Activated T-helper 1 cell treated with anti-CD3 and anti-CD28 coated beads, Interleukin-2, amount 50 U/mL, for 16 hours (primary cell): ENCODE measurements at places on chromosomes 13 and 19.

DNA sequence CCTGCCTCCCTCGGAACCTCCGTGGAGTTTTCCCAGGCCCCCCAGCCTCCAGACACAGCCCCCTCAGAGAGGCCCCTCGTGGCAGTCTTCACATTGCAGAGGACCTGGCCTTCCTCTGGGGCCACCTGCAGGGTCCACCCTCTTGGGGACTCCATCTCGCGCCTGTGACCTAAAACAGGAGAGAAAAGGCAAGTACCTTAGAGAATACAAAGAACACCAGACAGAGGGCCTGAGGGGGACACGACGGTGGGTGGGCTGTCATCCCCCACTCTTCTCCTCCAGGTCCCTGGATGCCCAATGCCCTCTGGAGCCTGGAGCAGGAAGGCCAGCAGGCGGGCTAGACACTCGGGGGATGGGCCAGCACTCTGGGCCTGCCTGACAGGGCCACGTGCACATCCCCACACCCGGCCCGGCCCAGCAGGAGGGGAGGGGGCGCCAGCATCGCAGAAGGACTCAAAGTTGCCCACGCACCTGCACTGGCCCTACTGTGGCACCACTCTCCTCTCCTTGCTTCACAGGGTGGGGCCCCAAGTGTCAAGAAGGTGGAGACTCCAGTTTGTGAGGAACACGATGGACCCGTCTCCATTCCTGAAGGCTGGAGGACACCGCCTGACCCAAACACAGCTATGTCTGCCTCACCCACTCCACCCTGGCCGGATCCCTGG, 4.3 kb upstream of the A1BG start:
- DNase-seq = no peak

DNA sequence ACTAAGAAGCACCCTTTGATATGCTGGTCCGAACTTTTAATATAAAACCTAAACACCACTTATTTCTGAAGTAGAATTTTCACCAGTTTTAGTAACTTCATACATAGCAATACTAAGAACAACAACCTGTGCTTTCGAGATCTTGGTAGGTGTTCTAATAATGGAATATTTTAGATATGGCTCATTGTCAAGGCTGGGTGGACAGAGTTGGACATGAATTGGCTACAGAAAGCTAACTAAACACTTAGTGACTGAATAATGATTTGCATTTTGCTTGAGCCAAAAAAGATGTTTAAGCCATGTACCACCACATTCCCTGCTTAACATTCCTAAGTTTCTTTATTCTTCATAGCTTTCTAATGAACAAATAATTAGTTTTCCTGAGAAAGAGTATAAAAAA, 344.3 kb upstream of the SGCG start:
- DNase-seq = no peak

DNA sequence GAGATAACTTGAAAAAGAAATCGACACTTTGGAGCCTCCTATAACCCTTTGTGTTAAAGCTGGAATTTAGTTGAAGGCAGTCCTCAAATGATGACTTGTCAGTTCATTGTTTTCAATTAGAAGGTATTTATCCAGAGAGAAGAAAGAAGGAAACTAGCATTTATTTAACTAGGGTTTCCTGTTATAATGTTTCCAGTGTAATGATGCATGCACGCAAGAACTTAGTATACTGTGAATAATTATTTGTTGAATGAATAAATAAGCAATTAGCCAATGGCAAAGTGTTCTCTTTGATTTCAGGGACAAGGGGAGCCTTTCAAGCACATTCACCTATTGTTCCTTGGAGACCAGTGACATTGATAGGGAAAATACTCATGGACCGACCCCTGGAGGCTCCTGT, 307.4 kb downstream of the KLF5 start:
- DNase-seq = no peak

- no peak for DNase-seq
Observed at GRCh38 chr13:111904166-111904565, 162.8 kb upstream of the SOX1 start.

DNA sequence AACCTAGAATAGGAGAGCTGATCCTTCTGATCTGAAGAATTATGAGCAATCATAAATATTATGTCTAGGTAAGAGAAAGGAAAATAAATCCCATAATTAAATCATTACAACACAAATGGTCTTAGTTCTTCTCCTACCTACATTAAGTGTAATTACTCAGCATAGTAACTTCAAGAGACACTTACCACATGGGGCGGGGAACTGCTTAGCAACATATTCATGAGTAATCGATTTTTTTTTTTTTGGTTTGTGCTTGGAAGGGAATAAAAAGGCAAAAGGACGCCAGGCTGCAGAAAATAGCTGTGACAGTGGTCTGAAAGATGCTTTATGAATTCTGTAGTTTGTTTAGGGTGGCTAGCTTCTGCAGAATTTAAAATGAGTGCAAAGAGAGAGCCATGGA, 103.3 kb upstream of the HTR2A start:
- DNase-seq = no peak

DNA sequence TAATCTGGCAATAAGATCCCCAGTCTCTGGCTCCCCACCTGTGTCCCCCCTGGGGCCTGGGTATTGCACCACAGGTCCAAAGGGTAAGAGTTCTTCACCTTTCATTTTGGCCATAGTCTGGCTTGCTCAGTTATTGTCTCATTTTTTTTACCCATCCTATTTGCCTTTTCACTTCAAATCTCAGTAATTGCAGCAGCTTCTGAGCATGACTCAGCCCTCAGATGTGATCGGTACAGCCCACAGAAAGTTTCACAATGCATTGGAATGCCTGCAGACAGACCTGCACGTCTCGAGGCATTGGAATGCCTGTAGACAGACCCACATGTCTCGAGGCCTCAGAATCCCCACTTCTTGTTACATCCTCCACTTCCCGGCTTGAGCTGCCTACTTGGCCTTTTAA, 173.6 kb downstream of the NUFIP1 start:
- no peak for DNase-seq

GRCh38 chr13:33537026-33537425, 251.5 kb upstream of the STARD13 start:
- no peak for DNase-seq

DNA sequence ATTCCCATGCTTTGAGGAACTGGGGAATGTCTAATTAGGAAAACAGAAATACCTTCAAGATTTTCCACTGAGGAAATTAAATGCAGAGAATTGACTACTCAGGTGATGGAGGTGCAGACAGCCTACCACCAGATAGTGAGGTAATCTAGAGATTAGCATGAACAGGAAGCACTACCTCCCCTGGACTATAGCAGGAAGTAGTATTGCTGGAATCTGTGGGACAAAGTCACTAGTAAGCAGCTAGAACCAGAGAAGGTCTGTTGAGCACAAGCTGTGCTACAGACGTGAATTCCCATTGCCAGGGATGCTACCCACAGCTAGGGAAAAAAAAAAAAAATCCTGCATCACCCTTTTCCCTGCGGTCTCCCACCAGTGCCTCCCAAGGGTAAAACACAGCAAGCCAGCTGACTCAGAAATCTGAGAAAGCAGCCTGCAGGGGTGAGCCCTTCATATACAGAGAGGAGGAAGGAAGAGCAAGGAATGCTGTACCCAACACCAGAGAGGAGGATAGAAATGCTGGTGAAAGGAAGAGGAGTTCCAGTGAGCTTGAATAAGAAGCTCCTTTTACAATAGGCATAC, 10.2 kb downstream of the ENOX1 start:
- no peak for DNase-seq

- DNase-seq = no peak
Observed at GRCh38 chr13:23687614-23688013, 117.4 kb downstream of the TNFRSF19 start.

DNA sequence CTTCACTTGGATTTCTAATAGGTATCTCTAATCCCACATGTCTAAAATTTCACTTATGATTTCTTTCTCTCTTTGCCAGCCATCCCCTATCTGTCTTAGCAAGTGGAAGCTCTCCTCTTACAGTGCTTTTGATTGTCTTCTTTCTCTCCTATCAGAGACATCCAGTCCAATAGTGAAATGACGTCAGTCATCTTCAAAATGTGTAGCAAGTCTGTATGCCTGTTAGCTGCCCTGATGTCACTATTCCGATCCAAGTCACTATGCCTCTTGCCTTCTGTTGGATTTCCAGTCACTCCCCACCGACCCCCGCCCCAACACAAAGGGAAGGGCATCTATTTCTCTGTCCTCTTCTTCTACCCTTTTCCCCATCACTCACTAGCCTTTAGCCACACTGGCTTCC, 96.4 kb downstream of the WASF3 start:
- no peak for DNase-seq

- DNase-seq = no peak
Observed at GRCh38 chr19:13015361-13016223, 20.3 kb downstream of the NFIX start.

GRCh38 chr13:54950546-54950945, 1921.9 kb downstream of the OLFM4 start:
- DNase-seq = no peak

GRCh38 chr13:31495336-31495735, 244.0 kb upstream of the RXFP2 start:
- no peak for DNase-seq

GRCh38 chr19:41025411-41025810, 34.3 kb downstream of the CYP2B6 start:
- DNase-seq = no peak

DNA sequence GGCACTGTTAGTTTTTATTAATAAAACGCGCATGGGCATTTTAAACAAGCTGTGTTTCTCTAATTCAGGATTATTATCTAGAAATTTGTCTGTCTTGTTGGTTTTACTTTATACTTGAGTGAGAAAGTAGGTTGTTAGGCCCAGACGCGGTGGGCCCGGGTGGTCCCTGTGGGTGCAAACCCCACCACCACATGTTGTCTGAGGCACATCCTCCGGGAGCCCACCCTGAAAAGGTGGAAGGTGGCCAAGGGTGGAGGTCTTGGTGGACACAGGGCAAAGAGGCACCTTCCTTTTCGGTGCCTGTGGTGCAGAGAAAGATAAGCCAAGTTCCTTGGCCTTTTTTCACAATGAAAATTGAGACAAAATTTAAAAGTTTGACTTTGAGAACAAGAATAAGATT, 16.6 kb downstream of the ATP4B start:
- DNase-seq = no peak

DNA sequence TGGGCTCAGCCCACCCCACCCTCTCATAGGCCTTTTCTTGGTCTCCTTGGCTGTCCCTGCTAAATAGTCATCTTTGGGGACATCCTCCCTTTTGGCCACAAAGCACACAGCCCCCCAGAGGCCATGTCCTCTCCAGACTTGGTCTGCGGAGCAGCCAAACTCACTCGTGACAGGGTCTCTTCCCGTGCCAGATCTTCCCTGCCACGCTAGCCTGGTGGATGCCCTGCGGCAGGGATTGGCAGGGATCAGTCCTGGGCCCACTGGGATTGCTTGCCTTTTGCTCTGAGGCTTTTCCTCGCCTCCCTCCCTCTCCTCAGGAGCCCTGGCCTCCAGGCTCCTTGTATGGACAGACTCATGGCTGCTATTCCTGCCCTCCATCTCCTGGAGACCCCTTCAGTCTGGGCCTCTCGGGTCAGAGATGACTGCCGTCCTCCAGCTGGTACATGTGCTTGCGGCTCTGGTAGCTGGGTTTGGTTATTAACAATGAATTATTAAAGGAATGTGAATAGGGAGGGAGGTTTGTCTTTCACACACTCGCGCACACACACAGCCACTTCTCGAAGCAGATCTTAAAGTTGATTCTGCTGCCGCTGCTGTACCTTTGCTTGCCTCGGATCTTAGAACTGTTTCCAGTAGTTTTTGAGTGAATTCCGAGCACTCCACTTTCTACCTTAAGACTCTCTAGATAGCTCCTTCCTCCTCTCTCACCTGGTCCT, 45.1 kb downstream of the NFIX start:
- DNase-seq = no peak

GRCh38 chr19:43468354-43469159, 3.1 kb upstream of the LYPD3 start:
- DNase-seq = no peak

GRCh38 chr13:24159357-24159756, 1.2 kb upstream of the SPATA13 start:
- no peak for DNase-seq

GRCh38 chr13:76758257-76758656, 127.9 kb downstream of the KCTD12 start:
- DNase-seq = no peak

GRCh38 chr13:51675385-51675784, 91.1 kb downstream of the WDFY2 start:
- DNase-seq = no peak

- DNase-seq = no peak
Observed at GRCh38 chr19:3407556-3408516, 41.5 kb downstream of the NFIC start.

DNA sequence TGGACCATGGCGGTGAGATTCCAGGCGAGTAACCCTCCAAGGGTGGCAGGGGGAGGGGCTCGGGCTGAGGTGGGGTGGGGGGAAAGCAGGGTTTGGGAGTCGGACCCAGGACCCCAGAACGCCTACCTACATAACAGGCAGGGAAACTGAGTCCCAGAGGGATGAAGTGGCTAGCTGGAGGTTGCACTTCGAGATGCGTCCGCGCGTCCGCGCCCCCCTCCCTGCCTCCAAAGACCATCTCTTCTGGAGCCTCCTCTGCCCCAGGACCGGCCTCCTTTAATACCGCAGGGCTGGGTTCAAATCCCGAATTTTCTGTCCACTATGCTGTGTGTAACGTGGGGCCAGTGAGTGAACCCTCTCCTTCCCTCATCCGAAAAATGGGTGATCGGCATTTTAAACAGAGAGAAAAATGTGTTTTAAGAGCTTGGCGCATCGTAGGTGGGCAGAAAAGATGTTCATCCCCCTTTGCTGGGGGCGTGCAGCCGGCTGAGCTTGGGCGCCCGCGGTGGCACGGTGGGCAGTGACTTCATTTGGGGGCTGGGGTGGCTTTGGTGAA, 13.8 kb downstream of the TJP3 start:
- no peak for DNase-seq

DNA sequence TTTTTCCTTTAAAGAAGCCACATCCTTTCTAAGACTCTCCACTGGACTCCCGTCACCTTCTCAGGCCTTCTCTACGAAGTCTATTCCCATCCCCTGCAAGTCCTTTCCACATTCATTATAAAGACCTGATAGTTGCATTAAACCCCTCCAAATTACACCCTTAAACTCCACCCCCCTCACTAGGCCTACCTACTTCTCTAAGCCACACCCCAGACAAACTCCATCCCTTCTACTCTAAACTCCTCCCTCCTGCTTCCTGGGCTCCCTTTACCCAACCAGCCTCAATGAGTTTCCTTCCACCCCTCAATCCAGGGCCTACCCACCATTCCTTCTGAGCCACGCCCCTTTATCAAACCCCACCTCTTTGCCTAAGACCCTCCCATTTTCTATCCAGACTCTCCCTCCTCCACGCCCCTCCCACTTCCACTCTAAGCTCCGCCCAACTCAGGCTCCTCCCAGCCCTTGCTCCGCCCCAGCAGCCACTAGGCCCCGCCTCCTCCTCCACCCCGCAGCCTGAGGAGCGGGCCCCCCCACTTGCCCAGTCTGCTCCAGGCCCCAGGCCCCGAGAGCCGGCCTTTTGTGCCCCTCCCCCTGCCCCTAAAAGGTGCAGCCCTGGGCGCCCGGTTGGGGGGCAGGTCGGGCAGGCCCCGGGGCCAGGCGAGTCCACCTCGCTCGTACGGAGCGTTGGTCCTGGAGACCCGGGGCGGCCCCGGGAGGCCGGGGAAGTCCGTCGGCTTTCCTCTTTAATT, 424 bp downstream of the FIZ1 start:
- DNase-seq = peak; percentile 74

- no peak for DNase-seq
Observed at GRCh38 chr13:43408274-43408673, 378.5 kb downstream of the ENOX1 start.

- DNase-seq = no peak
Observed at GRCh38 chr19:13974073-13974472, 21.8 kb downstream of the DCAF15 start.

- no peak for DNase-seq
Observed at GRCh38 chr19:43553656-43554055, 20.7 kb downstream of the ZNF575 start.
